ENCODE measurements at places on chromosomes 5 and 9.

DNA sequence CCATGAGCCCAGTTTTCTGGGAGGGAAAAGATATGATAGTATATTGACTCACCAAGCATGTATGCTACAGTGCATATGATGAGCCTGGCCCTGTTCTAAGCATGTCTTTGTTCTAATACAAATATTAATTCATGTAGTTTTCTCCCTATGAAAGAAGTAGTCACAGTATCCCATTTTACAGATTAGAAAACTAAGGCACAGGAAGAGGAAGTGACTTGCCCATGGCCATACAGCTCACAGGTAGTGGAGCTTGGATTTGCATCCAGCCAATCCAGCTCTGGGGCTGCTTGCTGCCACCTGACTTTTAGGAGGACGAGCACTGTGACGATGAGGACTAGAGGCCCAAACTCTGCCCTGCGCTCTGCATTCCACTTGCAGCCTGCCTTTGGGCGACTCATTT is 76.4 kb downstream of the AK8 start:
- no peak for DNase-seq

GRCh38 chr5:131854134-131854533 is 57.3 kb upstream of the FNIP1 start:
- DNase-seq = peak; percentile 81

DNA sequence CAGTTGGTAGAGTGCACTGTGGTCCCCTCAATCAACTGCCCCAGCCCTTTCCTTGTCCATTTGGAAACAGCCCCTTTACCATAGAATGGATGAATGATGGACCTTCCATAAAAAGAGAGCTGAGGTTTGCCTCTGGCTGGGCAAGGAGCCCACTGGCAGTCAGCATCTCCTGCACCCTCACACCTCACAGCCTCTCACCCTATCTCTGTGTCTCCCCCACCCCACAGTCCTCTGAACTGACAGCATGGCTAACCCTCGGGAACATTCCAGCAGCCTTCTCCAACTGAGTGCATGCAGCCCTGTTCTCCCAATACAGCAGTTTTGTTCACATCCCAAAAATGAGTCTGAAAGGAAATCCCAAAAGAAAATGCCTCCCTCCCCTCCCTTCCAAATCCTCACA is 51.7 kb downstream of the RETREG1 start:
- no peak for DNase-seq

DNA sequence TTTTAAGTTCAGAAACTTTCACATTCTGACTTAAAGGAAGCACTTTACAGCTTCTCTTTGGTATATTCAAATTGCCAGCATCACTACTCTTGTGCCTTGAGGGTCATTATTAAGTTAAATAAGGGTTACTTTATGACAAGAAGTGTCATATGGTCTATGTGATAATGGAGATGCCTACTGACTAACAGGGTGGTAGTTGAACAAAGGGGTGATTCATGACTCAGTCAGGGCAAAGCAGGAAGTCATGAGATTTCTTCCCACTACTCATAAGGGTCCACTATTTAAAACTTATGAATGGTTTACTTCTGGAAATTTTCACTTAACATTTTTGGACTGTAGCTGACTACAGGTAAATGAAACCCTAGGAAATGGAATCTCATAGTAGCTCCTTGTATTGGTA is 938.3 kb upstream of the PTPRD start:
- no peak for DNase-seq

DNA sequence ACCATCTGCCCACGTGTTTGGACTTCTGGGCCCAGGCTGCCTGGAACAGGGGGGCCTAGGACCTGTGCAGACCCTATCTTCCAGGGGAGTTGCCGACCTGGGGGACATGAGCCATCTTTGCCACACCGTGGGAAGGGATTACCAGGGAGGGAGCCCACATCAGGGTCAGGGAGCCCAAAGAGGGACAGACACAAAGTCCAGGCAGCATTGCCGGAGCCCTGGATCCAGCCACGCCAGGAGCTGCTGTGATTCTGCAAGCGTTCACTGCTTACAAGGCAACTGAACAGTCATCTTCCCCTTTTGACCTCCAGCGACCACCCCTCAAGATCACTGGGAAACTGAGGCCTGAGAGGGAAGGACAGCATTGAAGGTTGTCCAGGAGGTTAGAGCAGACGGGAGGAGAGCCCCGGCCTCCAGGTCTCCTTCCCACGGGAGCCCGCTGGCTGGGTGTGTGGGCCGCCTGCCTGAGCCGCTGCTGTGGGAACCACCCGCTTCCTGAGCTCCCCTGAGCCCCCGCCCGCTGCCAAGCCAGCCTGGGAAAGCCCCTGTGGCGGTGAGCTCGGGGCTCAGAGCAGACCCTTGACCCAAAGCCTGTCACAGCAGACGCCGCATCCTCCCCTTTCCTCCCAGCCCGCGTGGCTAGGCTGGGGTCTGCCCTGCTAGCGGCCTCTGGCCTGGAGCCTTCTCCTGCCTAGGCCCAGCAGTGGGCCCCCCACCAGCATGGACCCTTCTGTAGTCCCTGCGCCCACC is 17.1 kb upstream of the NOTCH1 start:
- DNase-seq = peak; percentile 47
